ENCODE measurements at places on chromosomes 2 and 18.

- DNase-seq: no peak
Measured at GRCh38 chr2:218326315-218326714, 30.3 kb upstream of the CATIP start.

DNA sequence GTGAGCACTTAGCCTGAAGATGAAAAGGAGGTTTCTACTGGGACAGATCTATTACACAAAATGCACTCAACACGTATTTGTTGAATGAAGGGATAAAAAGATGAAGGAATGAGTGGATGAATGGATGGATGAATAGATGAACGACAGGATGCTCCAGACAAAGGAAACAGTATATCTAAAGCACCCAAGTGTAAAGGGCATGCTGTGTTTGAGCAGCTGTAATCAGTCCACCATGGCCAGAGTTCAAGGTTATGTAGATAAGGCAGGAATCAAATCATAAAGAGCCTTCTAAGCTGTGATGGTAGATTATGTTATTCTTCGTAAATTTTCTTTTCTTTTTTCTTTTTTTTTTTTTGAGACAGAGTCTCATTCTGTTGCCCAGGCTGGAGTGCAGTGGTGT, 213.8 kb upstream of the FBXO11 start:
- no peak for DNase-seq

- DNase-seq: no peak
Measured at GRCh38 chr2:206392118-206392517, 51.2 kb upstream of the ADAM23 start.

GRCh38 chr18:33596178-33596854, 18.3 kb downstream of the ASXL3 start:
- no peak for DNase-seq

DNA sequence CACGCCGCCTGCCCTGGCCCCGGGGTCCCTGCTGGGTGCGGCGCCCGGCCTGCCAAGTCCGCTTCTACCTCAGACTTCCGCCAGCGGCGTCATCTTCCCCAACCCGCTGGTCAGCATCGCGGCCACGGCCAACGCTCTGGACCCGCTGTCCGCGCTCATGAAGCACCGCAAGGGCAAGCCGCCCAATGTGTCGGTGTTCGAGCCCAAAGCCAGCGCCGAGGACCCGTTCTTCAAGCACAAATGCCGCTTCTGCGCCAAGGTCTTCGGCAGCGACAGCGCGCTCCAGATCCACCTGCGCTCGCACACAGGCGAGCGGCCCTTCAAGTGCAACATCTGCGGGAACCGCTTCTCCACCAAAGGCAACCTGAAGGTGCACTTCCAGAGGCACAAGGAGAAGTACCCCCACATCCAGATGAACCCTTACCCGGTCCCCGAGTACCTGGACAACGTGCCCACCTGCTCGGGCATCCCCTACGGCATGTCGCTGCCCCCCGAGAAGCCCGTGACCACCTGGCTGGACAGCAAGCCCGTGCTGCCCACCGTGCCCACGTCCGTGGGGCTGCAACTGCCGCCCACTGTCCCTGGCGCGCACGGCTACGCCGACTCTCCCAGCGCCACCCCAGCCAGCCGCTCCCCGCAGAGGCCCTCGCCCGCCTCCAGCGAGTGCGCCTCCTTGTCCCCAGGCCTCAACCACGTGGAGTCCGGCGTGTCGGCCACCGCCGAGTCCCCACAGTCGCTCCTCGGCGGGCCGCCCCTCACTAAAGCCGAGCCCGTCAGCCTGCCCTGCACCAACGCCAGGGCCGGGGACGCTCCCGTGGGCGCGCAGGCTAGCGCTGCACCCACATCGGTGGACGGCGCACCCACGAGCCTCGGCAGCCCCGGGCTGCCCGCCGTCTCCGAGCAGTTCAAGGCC, 13.7 kb downstream of the SALL3 start:
- DNase-seq: no peak

- no peak for DNase-seq
Measured at GRCh38 chr18:70931942-70932814, 643.3 kb downstream of the SOCS6 start.

DNA sequence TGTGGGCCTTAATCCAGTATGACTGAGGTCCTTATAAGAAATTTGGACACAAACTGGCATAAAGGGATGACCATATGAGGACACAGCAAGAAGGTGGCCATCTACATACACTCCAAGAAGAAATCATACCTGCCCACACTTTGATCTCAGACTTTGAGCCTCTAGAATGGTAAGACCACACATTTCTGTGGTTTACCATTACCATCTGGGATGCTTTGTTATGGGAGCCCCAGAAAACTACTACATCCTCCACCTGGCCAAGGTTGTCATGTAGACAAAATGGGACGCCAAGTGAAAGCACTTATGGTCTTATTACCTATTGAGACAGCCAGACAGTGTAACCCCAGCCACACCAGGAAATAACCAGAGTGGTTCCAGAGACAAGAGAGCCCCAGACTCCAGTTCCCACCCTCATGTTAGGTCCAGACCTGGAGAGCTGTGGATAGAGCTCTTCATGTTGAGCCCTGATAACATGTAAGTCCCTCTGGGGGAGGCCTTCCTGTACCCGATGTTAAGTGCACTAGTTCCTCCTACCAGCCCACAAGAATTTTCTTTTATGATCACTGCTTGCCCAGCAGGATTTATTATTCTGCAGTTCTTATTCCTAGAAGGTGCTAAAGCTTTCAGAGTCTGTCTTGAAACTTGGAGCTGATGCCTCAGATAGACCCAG, 4.6 kb upstream of the ADD2 start:
- no peak for DNase-seq

DNA sequence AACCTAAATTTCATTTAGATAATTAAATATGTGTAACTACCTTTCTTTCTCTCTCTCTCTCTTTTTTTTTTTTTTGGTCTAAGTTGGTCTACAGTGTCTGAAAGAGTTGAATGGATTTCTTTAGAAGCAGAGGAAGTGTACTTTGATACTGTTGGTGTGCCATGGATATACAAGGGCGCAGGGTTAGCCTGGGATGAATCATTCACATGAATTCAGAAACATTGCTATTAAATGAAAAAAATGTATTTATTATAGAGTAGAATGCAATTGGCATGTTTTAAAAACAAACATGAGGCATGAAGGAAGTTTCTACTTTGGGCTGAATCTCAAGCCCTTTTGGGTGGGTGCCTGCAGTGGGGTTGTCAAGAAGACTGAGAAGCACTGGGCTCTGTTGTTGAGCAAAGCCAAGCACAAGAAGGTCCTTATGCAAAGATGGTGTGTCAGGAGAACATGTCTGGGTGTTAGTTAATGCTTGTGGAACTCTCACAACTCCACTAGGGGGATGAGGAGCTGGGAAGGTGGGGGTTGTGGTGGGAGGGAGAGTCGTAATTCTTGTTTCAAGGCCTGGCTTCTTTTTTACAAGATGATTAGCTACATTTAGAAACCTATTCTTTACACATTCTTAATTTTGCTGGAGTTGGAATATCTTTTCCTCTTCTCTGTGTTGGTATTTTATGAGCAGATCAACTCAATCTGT, 57.9 kb downstream of the LYPD6 start:
- no peak for DNase-seq

DNA sequence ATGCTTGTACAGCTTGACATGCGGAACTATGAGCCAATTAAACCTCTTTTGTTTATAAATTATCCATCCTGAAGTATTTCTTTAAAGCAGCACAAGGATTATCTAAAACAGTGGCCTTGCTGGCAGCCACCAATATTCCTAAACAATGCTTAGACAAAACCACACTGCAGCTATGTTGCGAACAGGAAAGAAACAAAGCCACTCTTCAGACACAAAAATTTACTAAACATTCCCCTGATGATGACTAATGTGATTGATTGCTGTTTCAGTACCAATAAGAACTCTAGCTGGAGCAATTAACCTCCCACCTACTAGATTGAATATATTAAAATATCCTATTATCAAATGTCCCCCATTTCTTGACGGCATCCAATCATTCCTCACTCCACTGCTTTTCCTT, 325.8 kb upstream of the REG3G start:
- no peak for DNase-seq

- DNase-seq: no peak
Measured at GRCh38 chr2:121129692-121130091, 155.3 kb downstream of the TFCP2L1 start.

DNA sequence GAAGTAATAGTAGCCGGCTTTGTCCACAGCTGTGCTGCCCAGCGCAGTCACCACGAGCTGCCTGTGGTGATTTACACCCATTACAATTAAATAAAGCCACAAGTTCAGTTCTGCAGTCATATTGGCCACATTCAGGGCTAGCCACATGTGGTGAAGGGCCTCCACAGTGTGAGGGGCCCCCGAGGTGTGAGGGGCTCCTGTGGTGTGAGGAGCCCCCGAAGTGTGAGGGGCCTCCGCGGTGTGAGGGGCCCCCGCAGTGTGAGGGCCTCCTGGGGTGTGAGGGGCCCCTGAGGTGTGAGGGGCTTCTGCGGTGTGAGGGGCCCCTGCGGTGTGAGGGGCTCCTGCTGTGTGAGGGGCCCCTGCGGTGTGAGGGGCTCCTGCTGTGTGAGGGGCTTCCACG, 191.2 kb downstream of the CTIF start:
- DNase-seq: no peak

- DNase-seq: no peak
Measured at GRCh38 chr2:121284463-121285449, at the start of gene TFCP2L1. Gene TFCP2L1, minus strand, starts transcription at chr2:121285202. Its CDS starts 93 bp downstream, at chr2:121285109.

DNA sequence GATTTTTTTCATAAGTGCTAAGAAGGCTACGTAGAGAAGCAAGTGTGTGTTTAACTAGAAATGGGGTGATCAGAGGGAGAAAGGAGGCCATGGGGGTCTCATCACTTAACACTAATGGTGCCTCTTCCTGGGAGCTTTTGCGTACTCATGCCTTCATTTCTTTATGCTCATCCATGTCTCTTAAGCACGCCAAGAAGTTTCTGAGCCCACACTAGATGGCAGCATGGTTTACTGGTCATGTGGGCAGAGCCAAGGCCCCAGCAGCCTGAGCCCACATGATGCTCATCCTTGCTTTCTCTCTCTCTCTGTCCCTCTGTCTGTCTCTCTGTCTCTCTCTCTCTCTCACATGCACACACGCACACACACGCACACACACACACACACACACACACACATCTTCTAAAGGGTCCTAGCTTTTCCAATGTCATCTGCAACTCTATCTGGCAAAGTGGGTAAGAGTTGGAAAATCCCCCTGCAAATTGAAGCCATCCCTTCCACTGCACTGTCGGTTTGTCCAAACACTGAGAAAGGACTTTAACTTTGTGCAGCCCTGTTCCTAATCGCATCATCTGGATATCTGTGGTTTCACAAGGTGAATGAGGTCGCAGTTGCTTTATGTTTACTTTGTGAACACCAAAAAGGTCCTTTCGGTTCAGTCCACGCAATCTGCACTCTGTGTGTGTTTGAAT, 137.1 kb upstream of the CCDC68 start:
- DNase-seq: no peak

DNA sequence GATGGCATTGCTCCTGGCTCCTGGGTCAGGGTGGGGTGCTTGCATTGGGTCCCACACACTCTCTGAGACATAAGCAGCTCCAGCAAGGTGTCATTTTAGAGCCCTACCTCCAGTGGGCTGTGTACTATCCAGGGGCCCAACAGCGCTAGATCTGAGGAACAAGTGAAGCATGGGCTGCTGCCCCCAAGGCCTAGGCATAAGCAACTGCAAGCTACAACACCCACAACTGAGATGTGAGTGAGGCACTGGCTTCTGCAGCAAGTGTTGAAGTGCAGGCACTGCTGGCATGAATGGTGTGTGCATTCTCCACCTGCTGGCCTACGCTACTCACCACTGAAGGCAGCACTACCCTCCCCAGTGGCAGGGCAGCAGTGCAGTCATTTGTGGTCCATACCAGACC, 81.0 kb upstream of the STK39 start:
- no peak for DNase-seq

DNA sequence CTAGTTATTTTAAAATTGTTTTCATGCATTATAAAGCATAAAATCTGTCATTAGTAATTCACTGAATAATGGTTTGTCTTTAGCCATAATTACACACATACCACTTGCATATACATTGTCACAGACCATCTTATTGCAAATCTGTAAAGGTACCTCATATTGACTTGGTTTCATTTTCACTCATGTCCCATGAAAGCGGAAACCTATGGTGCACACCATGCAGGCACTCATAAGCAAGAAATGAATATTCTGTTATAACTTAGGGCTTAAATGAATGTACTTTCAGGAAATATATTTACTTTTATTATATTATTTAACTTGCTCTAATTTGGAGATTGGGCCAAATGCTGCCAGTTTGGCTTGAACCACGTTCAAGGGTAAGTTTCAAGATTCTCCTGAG, 29.2 kb upstream of the STK17B start:
- no peak for DNase-seq

DNA sequence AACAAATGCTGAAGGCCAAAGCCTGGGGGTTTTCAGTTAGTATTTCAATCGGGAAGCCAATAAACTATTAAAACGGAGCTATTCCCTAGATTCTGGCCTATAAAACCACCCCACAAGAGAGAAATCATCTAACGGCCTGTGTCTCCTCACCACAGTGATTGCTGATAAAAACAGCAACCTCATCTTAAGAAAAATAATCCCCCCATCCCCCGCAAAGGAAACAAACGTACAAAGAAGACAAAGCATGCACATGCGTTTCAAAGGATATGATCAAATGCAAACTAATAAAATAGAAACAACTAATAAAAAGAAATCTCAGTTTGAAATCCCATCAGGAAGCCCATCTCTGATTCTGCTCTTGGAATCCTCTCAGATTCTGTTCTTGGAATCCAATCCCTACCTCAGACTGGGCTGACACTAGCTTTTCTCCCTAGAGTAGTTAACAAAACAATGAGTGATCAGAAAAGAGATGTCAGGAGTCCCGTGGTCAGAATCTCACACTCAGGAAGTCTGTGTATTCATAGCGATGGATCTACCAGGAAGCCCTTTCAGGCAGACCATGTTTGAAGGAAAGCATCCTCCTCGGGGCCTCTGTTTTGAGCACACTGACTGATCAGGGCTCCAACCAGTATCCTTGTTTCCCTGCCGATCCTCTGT, 150.7 kb downstream of the THADA start:
- DNase-seq: no peak

DNA sequence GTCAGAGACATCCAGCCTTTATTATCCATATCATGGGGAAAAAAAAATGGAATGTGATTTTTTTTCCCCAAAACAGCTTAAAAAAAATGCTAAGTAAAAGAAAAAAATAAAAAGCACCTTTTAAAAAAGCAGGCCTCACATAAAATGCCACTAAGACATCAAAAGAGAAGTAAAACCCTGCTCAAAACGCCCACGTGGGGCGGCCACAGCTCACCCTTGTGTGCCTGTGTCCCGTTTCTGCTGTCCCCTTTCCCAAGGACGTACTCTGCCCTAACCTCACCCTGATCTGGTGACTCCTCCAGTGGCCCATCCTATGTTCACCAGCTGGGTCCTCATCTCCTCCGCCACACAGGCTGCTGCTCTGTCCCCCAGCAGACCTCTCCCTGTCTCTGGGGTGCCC, 125.4 kb downstream of the NEDD4L start:
- DNase-seq: no peak

GRCh38 chr2:191687867-191688266, 9.9 kb downstream of the NABP1 start:
- DNase-seq: no peak
